CD4-positive, alpha-beta T cell (primary cell): ENCODE measurements at places on chromosomes 12 and 14.

GRCh38 chr14:36176524-36176923, at the start of gene PTCSC3:
PTCSC3 (minus strand) TSS chr14:36176722.
- DNase-seq: no peak

- peak; percentile 80 for DNase-seq
Measured at GRCh38 chr12:57522887-57523705, 472 bp downstream of the MBD6 start.

DNA sequence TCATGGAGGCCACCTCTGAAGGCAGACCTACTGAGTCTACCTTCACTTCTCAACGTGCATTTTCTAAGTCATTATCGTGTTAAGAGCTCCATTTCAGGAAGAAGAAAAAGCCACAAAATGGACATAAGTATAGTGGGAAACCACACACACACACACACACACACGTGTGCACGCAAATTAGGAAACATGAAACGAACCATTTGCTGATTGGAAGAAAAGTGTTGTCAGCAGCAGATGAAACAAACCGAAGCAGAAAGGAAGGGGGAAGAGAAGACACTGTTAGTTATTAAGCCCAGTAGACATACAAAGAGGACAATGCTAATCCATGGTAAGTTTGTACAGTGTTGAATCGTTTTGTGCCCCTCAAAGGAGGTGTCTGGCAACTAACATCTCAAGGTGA, 9.9 kb upstream of the VPS33A start:
- DNase-seq: no peak

- no peak for DNase-seq
Measured at GRCh38 chr12:64946132-64946829, 121.8 kb downstream of the TBC1D30 start.

GRCh38 chr14:39090548-39091111, 12.4 kb downstream of the SEC23A start:
- DNase-seq: no peak

- peak; percentile 76 for DNase-seq
Measured at GRCh38 chr14:60247994-60248696, 876 bp upstream of the PPM1A start.

DNA sequence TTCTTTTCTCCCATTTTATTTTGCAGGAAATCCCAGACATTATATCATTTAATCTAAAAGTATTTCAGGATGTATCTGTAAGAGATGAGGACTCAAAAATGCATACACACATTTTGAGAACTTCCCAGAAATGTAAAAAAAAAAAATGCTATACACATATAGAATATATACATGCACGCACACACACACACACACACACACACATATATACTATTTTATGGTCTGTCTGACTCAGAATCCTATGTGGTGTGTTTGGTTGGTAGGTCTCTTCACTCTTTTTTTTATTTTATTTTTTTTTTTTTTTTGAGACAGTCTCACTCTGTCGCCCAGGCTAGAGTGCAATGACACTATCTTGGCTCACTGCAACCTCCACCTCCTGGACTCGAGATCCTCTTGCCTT, 65.5 kb downstream of the FBXO34 start:
- no peak for DNase-seq

GRCh38 chr12:22802883-22803630, 178.1 kb downstream of the ETNK1 start:
- no peak for DNase-seq

DNA sequence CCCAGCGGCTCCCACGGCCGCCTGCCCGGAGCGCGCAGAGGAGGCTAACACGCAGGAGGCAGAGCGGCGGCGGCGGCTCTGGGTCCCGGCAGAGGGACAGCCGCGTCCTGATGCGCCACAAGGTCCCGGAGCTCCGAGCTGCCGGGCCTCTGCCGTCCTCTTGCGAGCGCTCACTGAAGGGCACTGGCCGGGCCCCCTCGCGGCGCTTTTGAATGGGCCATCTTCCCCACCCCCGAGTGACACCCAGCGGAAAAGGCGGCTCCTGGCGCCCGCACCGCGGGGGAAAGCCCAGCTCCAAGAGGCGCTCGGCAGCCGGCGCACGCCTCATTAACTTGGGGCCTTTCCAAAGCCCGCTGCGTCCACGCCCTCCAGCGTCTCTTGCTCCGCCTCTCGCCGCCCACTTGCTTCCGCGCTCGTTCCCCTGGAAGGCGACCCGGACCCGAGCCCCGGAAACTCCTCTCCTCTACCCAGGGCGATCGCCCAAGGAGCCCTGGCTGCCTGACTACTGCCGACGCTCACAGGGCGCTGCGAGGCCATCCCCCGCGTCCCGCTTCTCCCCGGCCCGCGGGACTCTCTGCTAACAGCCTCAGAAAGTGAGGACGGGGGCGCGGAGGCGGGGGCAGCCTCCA, at the start of gene PHLDA1:
Gene PHLDA1, minus strand, starts transcription at position 363 of the 629 bp plus-strand sequence.
- DNase-seq: peak; percentile 91

DNA sequence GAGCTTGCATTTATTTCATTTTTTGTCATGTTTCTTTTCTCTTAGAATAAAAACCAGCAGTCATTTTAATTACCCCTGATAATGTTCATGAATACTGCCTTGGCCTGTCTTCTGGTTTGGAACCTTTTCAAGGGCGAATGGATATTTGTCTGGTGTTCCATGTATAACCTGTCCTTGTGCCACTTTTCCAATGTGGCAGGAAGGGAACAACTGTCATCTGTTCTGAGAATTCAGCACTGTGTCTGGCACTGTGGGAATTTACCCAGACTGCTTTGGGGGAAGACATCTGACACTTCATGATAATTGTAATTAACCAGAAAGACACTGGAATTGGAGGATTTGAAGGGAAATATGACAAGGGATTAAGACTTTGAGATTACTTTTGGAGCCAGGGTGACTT, 352.8 kb downstream of the APAF1 start:
- no peak for DNase-seq

GRCh38 chr12:113804961-113805600, 161.0 kb downstream of the RBM19 start:
- no peak for DNase-seq

DNA sequence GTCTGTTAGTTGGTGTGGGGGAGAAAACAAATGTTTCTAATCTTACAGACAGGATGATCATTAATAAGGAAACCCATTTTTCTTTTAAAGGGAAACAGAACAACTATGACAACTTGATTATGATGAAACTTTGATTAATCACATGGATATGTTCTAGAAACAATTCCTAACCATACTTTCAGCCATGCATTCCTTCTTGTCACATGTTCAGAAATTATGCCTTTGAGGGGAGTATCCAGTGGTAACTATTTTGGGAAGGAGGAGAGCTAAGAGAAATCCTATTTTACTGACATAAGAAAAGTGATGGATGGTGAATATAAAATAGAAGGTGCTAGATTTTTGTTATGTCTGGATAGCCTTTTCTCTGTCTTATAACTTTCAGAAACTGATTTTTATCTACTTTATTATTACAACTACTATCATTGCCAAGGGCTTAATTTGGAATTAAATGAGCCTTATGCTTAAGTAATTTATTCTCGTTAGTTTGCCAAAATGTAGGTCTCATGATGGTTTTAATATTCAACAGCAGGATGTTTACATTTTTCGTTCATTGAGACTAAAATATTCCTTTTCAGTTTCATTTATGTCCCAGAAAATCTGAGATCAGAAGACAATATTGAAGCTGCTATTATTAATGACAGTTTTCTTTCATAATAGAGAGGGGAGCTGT, 200.1 kb downstream of the TMTC2 start:
- DNase-seq: no peak

- no peak for DNase-seq
Measured at GRCh38 chr12:94277426-94278000, 129.1 kb downstream of the PLXNC1 start.

- DNase-seq: no peak
Measured at GRCh38 chr12:10388624-10389413, 1.0 kb downstream of the KLRK1 start.

DNA sequence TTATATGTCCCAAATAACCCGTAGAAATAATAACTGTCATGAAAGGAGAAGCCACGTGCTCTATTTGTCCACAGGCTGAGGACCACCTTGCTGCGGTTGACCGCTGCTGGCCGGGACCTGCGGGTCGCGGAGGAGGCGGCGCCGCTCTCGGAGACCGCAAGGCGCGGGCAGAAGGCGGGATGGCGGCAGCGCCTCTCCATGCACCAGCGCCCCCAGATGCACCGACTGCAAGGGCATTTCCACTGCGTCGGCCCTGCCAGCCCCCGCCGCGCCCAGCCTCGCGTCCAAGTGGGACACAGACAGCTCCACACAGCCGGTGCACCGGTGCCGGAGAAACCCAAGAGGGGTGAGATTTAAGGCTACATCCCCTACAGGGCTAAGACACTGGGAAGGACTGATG, 21.0 kb downstream of the RPGRIP1 start:
- DNase-seq: peak; percentile 27

GRCh38 chr12:82688596-82688995, 1.9 kb downstream of the TMTC2 start:
- no peak for DNase-seq

GRCh38 chr12:58313091-58313855, 371.9 kb downstream of the ATP23 start:
- DNase-seq: no peak

- no peak for DNase-seq
Measured at GRCh38 chr12:84435682-84436081, 476.9 kb downstream of the SLC6A15 start.

GRCh38 chr12:25725931-25726330, 172.8 kb upstream of the LMNTD1 start:
- DNase-seq: no peak

GRCh38 chr12:79512068-79512467, 178.7 kb downstream of the PAWR start:
- DNase-seq: no peak

DNA sequence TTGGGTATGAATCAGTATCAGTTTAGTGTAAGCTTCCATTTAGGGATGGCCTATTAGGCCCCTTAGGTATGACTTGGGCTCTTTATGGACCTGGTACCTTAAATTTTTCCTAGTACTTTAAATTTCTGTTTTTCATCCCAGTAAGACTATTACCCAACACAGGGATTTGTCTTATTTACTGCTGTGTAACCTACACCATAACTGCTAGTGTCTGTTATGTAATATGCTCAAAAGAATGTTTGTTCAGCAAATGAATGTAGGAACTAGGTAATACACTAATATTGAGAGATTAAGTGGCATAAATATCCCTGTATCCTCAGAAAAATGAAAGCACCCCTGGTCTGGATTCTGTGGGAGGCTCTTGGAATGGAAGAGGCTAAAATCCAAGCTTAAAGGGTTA, 63.7 kb upstream of the YARS2 start:
- no peak for DNase-seq

DNA sequence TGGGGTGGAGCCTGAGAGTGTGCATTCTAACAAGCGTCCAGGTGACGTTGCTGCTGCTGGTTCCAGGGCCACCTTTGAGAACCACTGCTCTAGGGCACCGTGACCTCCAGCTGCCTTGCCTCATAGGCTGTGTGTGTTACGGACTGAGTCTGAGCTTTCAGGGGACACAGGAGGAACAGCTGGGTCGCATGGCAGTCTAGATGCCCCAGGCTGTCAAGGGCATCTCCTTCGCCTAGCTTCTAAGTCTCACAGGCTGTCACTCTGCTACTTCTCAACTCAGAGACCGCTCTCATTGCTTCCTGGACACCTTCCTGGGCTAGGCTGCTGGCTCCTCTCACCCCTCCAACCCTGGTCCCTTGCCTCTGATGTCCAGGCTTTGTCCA, 965 bp downstream of the KRT73 start:
- DNase-seq: no peak

DNA sequence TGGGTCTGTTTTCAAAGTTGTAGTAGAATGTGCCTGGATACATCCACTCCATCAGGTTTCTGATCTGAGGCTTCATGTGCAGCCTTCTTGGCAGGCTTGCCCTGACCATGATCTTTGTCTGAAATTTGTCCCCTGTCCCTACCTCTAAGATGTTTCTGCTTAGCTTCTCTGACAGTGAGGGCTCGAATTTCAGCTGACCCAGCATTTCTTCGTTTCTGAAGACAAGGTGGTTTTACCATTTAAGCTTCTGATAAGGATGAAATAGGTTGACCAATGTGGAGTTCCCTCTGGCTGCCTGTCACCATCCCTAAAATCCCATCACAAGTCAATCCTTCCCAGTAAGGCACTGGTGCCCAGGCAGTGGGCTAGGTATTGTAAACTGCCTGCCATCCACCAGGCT, 57.0 kb downstream of the CMKLR1 start:
- no peak for DNase-seq

- DNase-seq: no peak
Measured at GRCh38 chr12:75635606-75636444, 124.4 kb upstream of the KRR1 start.

DNA sequence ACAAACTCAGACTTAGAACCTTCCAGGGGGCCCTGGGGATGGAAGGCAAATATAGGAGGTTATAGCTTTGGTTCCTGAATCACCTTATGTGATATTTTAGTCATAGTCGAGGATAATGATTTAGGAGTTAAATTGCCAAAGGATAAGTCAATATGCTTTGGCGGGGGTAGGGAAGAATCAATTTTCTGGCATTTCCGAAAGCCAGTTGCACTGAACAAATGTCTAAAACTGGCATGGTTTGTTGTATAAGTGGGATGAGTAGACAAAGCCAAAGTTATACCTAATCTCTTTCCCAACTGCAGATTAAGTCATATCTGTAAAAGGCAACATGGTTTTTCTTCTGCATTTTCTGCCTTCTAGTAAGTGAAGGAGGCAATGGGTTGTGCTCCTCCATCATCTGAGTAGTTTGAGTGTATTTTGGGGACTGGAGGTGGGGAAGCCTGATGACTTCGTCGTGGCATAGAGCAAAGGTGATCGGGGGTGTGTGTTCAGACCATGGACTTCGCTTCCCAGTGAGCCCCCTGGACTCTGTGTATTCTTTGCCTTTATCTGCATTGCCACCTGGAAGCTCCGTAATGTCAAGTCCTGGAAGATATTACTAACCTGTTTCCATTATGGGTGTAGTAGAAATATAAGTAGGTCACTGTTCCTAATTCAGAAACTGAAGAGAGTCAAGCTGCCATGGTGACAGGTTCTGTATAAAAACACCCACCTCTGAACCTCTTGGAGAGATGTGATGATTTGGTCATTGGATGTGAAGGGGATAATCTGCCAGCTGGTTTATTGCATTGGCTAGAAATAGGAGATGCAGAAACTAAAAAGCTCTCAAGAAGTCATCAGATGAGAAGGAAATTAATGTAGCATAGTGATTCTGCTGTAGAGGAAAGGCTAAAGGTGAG, 24.5 kb downstream of the PPFIBP1 start:
- no peak for DNase-seq

DNA sequence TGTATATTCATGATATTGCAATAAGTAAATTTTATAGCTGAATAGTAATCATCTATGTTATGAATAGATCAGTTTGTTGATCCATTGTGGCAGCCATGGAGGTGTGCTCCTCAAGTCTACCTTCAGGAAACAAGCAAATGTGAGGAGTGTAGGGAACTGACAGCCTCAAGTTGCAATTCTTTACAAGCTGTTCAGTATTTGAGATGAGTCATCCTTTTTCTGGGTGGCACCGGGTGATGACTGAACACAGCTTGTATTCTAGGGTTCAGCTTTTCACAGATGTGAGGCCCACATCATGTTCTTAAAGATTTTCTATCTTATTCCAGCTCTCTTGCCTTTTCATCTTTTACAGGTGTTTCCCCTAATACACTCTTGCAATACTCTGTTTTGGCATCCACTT, 452.4 kb downstream of the KCNH5 start:
- no peak for DNase-seq

GRCh38 chr12:60394665-60395064, 798.8 kb downstream of the SLC16A7 start:
- no peak for DNase-seq

- peak; percentile 62 for DNase-seq
Measured at GRCh38 chr14:22002860-22003284, 329.3 kb upstream of the OR4E1 start.
